Fibroblast of skin of right quadriceps (primary cell): ENCODE measurements at places on chromosomes 3 and 15.
A peak's percentile ranks its signal among the peaks of the same experiment; 100 is the strongest.

DNA sequence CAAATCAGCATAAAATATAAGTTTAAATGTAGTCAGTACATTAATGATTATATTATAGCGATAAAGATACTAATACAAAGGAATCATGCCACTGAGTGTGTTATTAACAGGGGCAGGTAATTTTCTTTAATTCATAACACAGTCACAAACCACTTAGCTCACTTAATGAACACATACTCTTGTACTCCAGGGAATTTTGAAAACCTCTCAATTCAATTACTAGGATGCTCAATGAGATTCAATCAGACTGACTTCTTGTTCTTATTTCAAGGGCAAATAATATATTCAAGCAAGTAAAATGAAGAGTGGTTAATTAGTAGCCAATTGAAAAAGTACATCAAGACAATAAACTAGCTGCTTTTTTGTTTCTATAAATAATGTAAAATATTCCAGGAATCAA, 5.8 kb upstream of the SUCNR1 start:
- DNase-seq: no peak

DNA sequence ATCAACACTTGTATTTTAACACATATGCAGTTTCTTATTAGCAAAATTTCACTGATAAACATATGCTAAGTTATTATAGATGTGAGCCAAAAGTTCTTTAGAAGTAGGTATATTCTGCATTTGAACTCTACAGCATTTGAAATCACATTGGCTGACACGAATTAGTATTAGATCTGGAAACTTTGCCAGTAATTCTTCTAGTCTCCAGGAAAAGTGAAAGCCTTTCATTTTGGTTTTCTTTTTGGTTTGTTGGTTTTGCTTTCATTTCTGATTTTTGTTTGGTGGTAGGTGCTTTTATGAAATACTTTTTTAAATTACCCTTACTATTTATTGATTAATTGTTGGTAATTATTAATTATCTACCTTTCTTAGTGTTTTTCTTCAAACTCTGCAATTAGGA, 72.9 kb downstream of the RBMS3 start:
- no peak for DNase-seq

- peak; percentile 63 for DNase-seq
Measured at GRCh38 chr15:32829436-32829835, 111.6 kb downstream of the GREM1 start.

GRCh38 chr15:71055461-71055860, 59.8 kb upstream of the THSD4 start:
- peak; percentile 70 for DNase-seq

GRCh38 chr3:58340594-58341244, 8.0 kb downstream of the PXK start:
- DNase-seq: no peak

DNA sequence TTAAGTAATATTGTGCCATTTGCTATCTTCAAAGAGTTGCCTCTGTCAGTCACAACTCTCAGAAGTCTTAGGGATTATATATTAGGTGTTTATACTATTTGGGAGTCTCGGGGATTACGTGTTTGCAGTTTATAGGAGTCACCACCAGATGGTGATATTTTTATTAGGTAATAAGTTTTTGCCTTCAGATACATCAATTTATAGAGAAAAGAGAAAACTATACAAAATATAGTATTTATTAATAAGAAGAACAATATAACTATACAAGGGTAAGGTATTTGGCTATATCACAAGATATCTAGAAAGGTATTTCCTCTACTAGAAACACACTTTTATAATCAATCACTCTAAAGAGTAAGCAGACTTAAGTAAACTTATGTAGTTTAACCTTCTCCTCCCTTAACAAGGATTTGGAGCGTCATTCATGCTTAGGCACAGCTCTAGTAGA, 10.7 kb upstream of the DHX36 start:
- peak; percentile 28 for DNase-seq

DNA sequence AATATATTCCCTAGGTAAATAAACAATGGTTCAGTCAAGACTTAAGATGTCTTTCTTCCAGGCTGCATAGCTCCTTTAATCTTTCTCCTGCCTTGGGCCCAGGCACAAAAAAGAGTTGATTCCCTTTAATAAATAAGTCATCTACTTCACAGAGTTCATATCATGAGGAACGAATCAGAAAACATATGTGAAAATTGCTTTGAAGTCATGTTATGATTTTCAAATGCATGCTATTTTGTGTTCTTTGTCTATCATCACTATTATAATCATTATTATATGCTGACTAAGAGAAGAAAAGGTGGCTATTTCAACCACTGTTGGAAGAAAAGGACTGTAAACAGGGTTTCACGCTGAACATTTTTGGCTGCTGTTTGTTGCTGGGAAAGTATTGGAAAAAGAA, 70.4 kb downstream of the LSAMP start:
- no peak for DNase-seq

DNA sequence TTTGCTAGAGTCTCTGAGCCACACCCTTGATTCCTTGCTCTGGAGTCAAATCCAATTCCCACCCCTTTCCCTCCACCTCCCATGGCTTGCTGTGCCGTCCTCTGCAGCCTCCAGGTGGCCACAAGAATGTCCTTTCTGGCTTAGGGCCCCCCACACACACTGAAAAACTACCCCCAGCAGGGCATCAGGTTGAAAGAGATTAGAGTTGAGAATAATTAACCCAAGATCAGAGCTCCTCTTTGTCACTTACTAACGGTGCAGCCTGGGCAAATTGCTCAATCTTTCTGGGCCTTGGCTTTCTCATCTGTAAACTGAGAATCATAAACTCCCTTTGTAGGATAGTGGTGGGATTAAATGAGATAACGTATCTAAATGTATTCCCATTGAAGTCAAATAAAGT, 78.5 kb downstream of the MRPL46 start:
- DNase-seq: no peak

DNA sequence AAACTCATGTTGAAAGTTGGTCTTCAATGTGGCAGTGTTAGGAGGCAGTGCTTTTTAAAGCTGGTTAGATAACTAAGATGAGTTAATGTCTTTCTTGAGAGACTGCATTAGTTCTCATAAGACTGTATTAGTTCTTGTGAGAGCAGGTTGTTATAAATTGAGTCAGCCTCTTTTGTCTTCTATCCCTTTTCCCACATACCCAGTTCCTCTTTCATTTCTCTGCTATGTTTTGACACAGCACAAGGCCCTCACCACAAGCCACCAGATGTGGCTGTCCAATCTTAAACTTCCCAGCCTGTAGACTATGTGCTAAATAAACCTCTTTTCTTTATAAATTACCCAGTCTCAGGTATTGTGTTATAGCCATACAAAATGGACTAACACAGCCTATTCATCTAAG, 94.6 kb upstream of the SNTN start:
- no peak for DNase-seq

GRCh38 chr3:171954690-171955383, 84.5 kb upstream of the FNDC3B start:
- DNase-seq: no peak

- DNase-seq: no peak
Measured at GRCh38 chr15:97691078-97691477, 269.4 kb upstream of the ARRDC4 start.

DNA sequence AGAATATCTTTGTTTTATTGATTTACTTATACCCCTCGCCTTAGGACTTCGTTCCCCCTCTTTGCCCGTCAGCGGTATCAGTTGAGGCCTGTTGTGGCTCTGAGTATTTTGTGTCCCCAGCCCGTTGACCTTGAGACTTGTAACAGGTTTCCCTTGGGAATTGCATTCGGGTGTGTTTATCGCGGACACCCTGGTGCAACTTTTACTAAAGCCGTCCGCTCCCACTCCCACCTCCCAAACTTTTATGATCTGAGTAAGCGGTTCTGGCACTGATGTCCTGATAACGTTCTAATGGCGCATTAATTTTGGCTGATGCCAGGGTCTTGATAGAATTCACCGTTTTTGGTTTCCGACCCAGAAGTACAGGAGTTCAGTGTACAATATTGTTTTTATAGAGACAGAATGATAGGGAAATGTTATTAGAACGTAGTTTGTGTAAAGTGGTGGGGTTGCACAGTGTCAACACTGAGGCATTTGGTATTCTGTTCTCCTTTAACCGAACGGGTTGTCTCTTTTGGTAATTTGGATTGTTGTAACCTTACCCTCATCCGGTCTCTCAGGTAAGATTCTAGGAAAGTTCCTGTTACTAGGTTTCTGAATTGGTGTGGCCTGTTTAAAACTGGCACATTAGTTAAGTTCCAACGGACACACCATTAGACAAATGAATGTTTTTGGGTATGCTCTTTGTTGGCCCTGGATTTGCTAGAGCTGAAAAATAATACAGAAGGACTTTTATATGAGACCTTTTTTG, 47.8 kb downstream of the OIP5 start:
- peak; percentile 20 for DNase-seq

- peak; percentile 67 for DNase-seq
Measured at GRCh38 chr15:85329561-85330422, 50.6 kb upstream of the AKAP13 start.

GRCh38 chr3:17491601-17492000, 250.8 kb downstream of the TBC1D5 start:
- peak; percentile 56 for DNase-seq

GRCh38 chr3:125231895-125232294, 19.3 kb upstream of the SLC12A8 start:
- DNase-seq: peak; percentile 73

GRCh38 chr3:48502121-48502520, 1.9 kb downstream of the SHISA5 start:
- no peak for DNase-seq

DNA sequence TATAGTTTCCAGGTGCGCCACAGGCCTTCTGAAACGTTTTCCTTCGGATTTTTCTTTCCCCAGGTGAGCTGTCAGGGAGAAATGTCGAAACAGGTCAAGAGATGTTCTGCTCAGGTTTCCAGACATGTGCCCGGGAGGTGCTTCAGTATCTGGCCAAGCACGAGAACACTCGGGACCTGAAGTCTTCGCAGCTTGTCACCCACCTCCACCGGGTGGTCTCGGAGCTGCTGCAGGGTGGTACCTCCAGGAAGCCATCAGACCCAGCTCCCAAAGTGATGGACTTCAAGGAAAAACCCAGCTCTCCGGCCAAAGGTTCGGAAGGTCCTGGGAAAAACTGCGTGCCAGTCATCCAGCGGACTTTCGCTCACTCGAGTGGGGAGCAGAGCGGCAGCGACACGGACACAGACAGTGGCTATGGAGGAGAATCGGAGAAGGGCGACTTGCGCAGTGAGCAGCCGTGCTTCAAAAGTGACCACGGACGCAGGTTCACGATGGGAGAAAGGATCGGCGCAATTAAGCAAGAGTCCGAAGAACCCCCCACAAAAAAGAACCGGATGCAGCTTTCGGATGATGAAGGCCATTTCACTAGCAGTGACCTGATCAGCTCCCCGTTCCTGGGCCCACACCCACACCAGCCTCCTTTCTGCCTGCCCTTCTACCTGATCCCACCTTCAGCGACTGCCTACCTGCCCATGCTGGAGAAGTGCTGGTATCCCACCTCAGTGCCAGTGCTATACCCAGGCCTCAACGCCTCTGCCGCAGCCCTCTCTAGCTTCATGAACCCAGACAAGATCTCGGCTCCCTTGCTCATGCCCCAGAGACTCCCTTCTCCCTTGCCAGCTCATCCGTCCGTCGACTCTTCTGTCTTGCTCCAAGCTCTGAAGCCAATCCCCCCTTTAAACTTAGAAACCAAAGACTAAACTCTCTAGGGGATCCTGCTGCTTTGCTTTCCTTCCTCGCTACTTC, 3.8 kb downstream of the BHLHE40 start:
- DNase-seq: no peak

DNA sequence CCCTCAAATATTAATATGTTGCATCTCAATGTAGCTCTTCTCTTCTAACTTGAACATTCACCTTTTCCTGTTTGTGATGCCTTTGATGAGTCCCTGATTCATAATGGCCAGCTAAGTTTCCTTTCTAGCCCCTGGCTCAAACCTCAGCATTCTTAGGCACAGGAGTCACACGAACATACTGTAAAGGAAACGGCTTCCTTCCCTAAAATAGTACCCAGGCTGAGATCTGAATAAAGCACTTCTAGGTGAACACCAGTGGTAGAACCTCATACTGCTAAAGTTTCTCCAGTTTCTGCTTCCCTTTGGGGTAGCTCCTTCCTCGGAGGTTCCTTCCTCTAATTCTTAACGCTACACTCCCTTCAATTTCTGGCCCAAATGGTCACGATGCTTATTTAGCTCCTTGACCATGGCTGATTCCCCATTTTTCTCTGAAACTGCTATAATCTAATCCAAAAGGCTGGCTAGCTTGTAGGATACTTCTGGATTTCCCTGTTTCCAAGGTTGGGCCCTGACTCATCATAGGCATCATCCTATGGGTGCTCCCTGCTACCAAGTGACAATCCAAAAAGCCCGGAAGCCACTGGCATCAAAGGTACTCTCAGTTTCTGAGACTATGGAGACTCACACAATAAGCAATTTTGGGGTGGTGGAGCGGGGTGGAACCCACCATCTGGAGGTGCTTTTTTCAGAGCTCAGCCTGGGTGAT, 2.4 kb downstream of the ANAPC13 start:
- peak; percentile 86 for DNase-seq

DNA sequence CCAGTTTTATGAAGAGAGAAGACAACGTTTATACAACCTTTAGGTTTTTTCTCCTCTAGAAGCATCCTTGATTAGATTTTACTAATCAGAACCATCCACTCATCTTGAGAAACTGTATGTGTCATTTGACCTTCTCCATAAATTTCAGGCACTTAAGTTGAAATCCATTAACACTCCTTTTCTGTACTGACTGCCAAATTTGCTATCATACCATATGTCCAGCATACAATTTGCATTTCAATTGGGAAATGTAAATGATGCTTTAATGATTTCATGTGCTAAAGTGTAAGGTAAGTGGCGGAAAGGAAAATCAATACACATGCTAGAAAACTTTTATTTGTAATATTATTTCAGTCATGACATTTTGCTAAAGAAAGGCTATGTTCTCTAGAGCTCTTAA, 731.6 kb downstream of the GBE1 start:
- DNase-seq: no peak

DNA sequence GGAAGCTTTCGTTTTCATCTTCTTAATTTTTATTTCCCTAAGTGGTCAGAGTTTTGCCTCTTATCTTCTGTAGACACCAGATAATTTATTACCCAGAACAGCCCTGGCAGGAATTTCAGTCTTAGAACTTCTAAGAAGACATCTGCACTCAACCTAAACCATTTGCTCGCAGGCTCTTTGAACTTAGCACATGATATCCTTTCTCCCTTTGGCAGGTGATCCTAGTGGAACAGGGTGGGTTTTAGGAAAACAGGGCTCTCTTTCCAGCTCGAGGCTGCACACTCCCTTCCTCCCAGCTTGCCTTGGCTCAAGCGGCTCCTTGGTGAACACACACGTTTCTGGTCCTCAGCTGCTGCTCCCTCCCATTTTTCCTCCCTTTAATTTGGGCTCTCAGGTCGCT, 116.5 kb downstream of the THSD4 start:
- DNase-seq: no peak

DNA sequence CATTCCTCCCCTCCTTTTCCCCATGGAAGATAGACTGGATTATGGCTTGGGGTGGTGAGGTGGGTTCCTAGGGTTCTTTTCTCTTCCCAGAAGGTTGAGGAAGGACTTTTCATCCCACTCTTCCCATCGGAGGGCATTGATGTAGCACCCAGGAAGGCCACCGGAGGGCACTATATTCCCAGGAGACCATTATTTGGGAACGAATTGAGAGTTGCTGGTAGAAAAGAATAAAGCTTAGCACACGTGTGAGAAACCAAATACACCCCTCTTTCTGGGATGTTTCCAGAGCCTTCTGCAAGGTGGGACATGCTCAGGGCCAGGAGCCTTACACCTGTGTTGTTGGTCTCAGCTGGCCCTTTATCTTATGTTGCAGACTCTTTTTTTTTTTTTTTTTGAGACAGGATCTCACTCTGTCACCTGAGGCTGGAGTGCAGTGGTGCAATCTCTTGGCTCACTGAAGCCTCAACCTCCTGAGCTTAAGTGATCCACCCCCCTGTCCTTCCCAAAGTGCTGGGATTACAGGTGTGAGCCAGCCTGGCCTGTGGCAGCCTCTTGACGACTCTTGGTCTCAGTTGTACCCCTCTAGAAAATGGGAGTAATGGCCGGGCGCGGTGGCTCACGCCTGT, 6.3 kb upstream of the CDC25A start:
- DNase-seq: peak; percentile 66
